Urothelium cell line (cell line): ENCODE measurements at places on chromosomes 3 and 15.
A peak's percentile ranks its signal among the peaks of the same experiment; 100 is the strongest.

DNA sequence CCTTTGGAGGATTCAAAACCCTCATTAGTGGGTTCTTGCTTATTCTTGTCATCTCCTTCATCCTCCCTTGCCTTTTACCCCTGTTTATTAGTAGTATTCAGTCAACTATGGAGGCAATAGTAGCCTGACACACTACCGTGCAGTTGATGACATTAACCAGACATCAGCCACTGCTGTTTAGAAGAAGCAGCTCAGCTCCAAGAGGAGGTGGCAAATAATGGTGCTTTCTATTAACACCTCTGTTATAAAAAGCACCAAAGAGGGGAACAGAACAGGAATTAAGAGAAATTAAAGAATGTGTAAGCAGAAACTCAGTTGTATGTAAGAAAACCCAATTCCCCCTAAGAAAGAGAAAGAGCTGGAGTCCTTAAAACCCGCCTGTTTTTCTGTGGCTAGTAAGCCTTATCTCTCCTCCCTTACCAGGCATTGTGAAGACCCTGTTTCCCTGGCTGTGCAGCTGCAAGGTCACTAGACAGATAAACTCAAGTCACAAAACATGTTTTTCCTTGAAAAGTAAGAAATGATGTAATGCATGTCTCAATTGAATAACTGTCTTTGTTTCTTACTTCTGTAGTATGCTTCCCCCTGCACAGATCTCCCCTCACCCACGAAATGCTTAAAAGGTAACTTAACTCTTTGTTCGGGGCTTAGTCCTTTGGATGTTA, 21.2 kb downstream of the CCR4 start:
- DNase-seq: no peak

- no peak for DNase-seq
Measured at GRCh38 chr3:169242708-169243513, 420.6 kb downstream of the MECOM start.

GRCh38 chr3:140378571-140379340, 299.1 kb upstream of the TRIM42 start:
- DNase-seq: no peak

DNA sequence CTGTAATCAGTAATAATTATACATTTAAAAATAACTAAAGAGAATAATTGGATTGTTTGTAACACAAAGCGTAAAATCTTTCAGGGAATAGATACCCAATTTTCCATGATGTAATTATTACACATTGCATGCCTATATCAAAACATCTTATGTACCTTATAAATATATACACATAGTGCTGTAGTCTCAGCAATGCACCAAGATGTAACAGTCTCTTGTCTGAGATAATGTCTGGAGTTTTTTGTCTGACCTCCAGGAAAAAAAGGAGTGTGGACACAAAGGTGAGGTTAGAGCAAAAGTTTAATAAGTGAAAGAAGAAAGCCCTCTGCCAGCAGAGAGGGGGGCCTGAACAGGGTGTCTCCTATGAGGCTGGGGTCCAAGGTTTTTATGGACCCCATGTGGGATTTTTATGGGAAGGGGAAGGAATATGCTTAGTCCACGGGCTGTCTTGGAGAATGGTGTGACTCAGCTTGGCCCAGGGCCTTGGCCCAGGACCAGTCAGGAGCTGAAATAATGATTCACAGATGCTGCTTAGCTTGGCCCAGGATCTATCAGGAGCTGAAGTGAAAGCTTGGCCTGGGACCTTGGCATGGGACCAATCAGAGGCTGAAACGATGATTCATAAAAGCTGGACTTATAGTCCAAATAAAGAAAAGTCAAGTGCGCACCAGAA, 545.0 kb downstream of the ZPLD1 start:
- DNase-seq: peak; percentile 66

DNA sequence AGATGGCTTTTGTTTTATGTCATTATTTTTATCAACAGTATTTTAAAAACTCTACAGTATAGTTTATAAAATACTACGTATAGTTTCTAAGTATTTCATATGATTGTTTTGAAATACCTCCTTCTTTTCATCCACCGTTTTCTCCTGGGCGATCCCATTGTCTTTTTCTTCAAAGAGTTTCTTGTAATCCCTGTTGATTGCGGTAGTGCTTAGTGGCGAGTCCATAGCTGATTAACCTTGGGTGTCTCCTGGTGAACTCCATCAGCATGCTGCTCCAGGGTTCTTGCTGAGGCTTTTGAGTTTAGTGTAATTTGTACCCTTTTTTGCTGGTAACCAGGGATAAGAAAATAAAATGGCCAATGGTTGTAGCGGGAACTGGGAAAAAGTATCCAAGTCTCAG, 3.6 kb downstream of the PIAS1 start:
- no peak for DNase-seq

GRCh38 chr15:58212909-58213526, 74.8 kb downstream of the AQP9 start:
- DNase-seq: peak; percentile 73

GRCh38 chr3:87924485-87924884, 134.3 kb downstream of the CGGBP1 start:
- DNase-seq: no peak

GRCh38 chr3:5245927-5246326, 58.4 kb downstream of the EDEM1 start:
- DNase-seq: no peak

DNA sequence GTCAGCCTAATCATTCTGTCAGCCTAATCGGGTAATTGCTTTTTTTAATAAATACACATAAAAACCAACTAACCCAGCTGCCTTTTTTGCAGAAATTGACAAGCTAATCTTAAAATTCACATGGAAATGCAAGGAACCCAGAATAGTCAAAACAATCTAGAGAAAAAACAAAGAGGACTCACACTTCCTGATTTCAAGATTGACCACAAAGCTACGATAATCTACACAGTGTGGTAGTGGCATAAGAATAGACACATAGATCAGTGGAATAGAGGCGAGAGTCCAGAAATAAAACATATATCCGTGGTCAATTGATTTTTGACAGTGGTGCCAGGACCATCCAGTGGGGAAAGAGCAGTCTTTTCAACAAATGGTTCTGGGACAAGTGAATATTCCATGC, 2.4 kb upstream of the C3orf20 start:
- no peak for DNase-seq

GRCh38 chr15:48644467-48644826, 1.1 kb downstream of the FBN1 start:
- DNase-seq: no peak

GRCh38 chr15:38215707-38216106, 36.9 kb upstream of the SPRED1 start:
- no peak for DNase-seq

DNA sequence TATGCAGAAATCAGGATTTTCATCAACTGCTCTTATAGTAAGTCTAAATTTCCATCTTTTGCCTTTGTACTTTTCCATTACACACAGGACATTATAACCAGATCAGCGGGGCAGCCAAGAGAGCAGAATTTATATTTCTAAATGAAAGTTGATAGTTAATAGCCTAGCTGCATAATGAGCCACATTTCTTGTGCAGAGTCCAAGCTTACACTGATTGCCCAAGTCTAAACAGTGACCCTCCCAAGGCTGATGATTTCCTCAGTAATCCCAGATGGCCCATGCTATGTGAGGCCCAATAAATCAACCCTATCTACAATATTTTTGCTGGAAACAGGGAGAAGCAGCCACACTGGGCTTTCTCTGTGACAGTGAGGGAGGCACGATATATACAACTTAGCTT, 475.8 kb upstream of the KCNMB2 start:
- DNase-seq: no peak

- DNase-seq: peak; percentile 46
Measured at GRCh38 chr3:157360044-157360443, 76.6 kb upstream of the PTX3 start.

- DNase-seq: peak; percentile 73
Measured at GRCh38 chr3:194277104-194277785, 73.9 kb downstream of the CPN2 start.

DNA sequence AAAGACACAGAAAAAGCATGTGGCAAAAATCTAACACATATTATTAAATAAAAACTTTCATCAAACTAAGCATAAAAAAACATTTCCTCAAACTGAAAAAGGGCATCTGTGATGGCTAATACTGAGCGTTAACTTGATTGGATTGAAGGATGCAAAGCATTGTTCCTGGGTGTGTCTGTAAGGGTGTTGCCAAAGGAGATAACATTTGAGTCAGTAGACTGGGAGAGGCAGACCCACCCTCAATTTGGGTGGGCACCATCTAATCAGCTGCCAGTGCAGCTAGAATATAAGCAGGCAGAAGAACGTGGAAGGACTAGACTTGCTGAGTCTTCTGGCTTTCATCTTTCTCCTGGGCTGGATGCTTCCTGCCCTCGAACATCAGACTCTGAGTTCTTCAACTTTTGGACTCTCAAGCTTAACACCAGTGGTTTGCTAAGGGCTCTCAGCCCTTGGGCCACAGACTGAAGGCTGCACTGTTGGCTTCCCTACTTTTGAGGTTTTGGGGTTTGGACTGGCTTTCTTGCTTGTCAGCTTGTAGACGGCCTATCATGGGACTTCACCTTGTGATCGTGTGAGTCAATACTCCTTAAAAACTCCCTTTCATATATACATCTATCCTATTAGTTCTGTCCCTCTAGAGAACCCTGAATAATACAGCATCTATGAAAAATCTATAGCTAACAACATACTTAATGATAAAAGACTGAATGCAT, 45.4 kb downstream of the DAZL start:
- no peak for DNase-seq

DNA sequence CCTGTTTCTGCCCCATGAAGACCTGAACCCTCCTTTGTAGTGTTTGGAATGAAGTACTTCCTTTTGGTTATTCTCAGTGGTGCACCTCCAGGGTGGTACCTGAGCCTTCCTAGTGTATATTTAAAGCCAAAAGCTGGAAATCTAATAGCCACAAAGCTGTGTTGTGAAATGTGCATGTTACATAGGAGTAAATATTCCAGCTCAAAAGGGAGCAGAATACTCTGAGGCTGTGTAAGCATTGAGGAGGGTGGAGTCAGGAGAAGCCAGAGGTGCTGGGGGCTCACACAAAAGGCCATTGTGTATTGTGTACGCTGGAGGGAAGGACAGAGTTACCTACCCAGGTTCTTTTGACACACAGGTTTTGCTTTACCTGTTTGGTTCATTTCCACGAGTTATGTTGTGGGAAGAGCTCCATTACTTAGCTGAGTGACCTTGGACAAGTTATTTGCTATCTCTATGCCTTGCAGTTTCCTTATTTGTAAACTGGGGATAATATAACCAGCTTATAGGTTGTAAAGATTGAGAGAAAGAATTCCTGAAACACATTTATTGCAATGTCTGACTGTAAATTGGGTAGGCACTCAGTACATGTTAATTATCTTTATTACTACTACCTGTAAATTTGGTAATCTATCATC, 24.7 kb downstream of the GPR171 start:
- DNase-seq: no peak

DNA sequence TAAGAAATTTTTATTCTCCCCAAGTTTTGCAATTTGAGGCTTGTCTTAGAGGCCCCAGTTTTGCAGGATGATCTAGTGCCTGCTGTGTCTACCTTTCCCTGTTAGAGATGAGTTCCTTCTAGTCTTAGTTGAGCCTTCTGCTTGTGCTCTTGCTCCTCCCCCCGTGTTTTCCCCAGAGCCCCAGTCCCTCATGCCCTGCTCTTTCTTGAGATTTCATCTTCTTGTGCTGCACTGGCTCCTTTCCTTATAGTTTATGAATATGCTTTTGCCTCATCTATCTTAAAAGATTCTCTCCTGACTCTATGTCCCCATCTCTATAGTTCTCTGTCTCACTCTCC, 4.7 kb downstream of the GAP43 start:
- DNase-seq: no peak

GRCh38 chr3:40477666-40478065, 744 bp downstream of the ZNF619 start:
- DNase-seq: peak; percentile 18

GRCh38 chr3:122055215-122055614, at the start of gene CD86:
TSS of gene CD86 (plus strand) at chr3:122055362. CDS start at chr3:122055490, 128 bp downstream.
- DNase-seq: no peak

- DNase-seq: peak; percentile 50
Measured at GRCh38 chr3:127162947-127163645, 29.8 kb upstream of the PRR23E start.

GRCh38 chr15:28983432-28984311, 97.9 kb downstream of the APBA2 start:
- no peak for DNase-seq

DNA sequence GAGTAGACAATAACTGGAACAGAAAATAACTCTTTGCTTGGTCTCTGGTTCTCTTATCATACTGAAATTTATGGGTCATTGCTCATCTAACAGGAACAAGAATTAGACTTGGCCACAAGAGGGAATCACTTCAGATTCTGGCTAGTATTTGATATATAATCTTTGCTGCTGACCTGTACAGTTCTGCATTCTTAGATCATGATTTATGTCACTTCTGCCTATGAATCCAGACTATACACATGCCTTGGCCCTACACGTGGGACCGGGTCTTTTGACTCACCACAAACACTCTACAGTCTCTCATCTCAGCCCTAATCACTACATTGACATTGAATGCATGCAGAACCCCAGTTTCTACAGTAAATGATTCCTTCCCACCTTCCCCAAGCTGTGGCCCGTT, 162.5 kb upstream of the SOX2 start:
- DNase-seq: no peak
